ENCODE measurements at places on chromosomes 4 and X. TPM values are rescaled to one million over a fixed set of nuclear protein-coding genes. Genes with fewer than 3 reads are reported as not detected.

Gene STPG2
- total RNA-seq = not detected

Gene CT55
- not detected for total RNA-seq

Gene SLC38A5
- total RNA-seq = 0.99 TPM

Gene C4orf50
- total RNA-seq = not detected

Gene SOX3
- not detected for total RNA-seq

Gene GABRQ
- total RNA-seq = not detected

- no peak for DNase-seq
Measured at GRCh38 chrX:79601341-79602131, 234.4 kb upstream of the ITM2A start.

DNA sequence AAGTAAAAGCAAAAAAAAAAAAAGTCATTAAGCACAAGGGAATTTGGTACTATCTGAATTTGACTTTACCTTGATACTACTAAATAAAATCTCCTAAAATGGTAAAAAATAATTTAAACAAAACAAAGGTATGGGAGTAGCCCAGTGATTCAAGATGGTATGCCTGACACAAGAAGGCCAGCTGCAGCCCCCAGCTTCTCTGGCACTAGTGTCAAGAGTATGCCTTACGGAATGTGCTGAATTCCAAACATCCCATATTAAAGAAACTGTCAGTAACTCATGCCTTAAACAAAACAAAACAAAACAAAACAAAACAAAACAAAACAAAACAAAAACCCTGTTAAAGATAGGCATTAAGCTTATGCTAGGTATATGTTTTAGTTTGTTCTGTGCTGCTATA lies 80.8 kb downstream of the RASL11B start:
- no peak for DNase-seq

DNA sequence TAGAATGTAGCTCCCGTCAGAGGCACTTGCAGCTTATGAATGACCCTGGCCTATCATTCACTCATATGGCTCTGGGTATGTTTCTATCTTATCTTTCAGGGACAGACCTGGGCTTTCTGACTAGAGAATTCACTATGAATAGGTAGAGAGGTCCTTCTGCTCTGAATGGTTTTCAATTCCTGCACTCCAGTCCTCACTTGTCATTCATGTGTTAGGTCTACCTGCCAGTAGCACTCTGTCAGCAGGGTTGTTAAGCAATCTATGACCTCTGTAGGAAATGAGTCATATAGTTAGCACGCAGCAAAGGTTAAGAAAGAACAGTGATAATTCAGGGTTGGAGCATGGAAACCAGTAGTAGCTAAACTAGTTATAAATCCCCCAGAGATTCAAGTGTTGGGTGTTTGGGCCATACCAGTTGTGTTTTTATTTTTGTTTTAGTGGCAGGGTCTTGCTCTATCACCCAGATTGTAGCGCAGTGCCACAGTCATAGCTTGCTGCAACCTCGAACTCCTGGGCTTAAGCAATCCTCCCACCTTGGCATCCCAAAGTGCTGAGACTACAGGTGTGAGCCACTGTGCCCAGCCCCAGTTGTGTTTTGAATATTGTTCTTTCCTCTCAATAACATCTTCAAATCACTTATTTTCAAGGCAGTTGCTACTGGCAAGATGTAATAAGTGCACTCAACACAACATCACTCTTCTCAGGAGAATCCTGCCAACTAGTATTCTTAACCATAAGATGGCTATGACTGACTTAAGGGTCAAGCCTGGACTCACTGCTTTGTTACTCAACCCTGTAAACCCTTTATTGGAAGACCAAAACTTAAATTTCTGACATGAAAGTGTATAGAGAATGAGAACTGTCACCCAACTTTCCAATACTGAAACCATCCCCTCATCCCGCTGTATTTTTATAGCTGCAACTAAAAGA lies 25.1 kb downstream of the ARL13A start:
- peak; percentile 23 for DNase-seq

DNA sequence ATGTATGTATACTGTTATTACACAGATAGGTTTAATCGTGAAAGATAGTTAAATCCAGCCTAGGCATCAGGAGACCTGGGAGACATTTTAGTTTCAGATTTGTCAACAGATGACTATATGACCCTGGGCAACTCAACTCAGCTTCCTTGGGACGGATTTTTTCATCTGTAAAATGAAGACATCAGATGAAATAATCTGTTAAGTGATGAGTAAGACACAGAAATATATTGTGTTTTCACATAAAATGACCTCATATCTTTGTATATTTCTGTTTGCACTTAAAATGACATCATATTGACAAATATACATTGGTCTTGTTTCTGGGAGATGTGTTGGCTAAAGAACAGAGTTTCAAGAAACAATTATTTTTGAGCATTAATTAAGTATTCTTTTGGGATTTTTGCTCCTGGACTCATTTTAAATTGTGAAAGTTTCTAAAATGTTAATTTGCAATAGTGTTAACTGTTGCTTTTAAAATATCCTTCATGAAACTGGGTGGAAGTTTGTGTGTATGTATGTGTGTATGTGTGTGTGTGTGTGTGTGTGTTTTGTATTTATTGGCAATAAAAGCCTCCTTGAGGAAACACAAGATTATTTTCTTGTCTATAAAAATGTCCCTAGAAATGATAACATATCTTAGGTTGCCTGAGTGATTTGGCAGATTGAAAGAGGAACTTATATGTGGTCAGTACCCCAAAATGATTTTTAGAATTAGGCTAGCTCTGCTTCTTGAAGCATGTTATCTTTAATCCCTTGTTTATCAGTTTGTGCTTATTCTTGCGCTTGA lies 29.1 kb upstream of the MMAA start:
- DNase-seq = no peak

Measured in HFFc6 (cell line).